CD4-positive, alpha-beta T cell treated with Interleukin-6 at 100 ng/mL for 8 hours (primary cell): ENCODE measurements at places on chromosomes 2 and 18.

GRCh38 chr18:52150050-52150449 lies 189.9 kb upstream of the DCC start:
- DNase-seq: no peak

DNA sequence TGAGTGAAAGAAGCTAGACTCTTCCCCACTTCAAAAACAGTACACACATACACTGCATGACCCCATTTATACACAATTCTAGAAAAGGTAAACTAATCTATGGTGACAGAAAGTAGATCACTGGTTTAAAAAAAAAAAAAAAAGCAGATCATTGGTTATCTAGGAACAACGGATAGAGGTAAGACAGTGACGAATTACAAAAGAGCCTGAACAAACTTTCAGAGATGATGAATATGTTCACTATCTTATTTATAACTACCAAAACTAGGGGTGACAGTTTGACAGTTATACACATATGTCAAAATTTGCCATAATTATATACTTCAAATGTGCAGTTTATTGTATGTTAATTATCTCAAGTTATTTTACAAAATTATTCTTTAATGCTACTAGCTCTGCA lies 27.5 kb downstream of the MAP3K2 start:
- DNase-seq: no peak

- no peak for DNase-seq
Observed at GRCh38 chr2:140164449-140164848, 1384.3 kb upstream of the NXPH2 start.

GRCh38 chr2:212682937-212683336 lies 144.3 kb upstream of the ERBB4 start:
- DNase-seq: no peak

- DNase-seq: no peak
Observed at GRCh38 chr2:4219101-4219500, 515.7 kb downstream of the DCDC2C start.

- DNase-seq: no peak
Observed at GRCh38 chr2:44496130-44496529, 134.4 kb downstream of the CAMKMT start.

DNA sequence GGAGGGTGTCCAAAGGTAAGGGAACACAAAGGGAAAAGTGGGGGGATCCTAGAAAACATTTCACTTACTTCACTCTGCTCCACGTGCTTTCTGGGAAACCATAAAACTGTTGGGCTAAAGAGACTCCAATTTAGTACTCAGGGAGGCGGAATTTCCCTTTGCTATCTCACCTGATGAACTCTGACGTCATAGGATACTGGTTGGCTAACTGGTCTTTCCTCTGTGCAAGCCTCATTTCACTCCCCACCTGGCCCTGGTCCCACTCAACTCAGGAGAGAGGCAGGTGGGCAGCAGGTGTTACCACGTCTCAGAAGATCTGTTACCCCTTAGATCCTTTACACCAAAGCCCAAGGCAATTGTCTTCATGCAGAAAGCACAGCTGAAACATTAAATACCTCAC lies 51.8 kb upstream of the PMAIP1 start:
- no peak for DNase-seq

- DNase-seq: no peak
Observed at GRCh38 chr18:34936772-34937171, 104.4 kb upstream of the MAPRE2 start.

DNA sequence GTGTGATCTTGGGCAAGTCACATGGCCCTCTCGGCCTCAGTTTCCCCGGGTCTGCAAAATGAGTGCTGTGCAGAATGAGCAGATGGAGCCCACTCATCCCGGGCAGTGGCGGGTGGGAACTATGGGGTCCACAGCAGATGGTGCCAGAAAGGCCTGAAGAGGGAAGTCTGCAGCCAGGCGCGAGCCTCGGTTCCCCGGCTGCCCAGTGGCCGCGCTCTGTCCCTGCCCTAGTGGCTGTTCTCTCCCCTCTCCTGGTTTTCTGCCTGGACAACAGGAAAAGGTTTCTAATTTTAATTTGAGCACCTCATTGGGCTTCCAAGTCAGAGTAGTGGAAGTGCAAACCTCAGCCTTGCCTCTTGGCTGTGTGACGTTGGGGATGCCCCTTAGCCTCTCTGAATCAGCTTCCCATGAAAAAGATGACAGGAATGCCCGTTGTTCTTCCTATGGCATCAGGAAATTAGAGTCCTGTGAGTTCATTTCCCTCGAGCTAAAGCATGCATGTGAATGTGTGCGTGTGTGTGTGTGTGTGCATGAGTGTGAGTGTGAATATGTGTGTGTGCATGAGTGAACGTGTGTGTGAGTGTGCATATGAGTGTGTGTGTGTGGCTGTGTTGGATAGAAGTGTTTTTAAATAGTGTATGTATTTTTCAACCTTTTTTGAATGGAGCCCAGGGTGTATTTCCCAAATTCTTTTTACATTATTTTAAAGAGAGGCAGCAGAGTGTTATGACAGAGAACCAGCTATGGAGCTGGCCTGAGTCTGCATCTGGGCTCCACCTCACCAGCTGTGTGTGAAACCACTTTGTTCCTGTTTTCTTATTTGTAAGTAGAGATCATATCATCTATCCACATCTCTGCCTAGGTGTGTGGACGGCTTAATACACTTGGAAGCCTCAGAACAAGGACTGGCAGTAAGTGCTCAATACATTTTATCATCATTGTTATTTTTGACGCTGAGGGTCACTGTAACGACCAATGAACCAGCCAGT lies 41.3 kb downstream of the RRM2 start:
- no peak for DNase-seq
